ENCODE measurements at places on chromosomes 6 and 20. TPM values are rescaled to one million over a fixed set of nuclear protein-coding genes. Genes with fewer than 3 reads are reported as not detected.

The HLA-G gene
- not detected for total RNA-seq

The GNAS-AS1 gene
- not detected for total RNA-seq

The TDRD6 gene
- not detected for total RNA-seq

The EMILIN3 gene
- 0.40 TPM for total RNA-seq

The OXT gene
- not detected for total RNA-seq

The NOX3 gene
- total RNA-seq = not detected
